ENCODE measurements at places on chromosomes 13 and 19. TPM values are rescaled to one million over a fixed set of nuclear protein-coding genes. Genes with fewer than 3 reads are reported as not detected.

The GZMM gene
- total RNA-seq, result not detected

The LYPD3 gene
- 0.17 TPM for total RNA-seq

The RFPL4AL1 gene
- not detected for total RNA-seq

The APOC4 gene
- total RNA-seq, result not detected

The ZNF835 gene
- total RNA-seq, result 1.2 TPM

The ZNF85 gene
- 1.5 TPM for total RNA-seq

The ZSCAN1 gene
- total RNA-seq, result not detected

The S1PR4 gene
- total RNA-seq, result not detected

The CCDC8 gene
- 34.2 TPM for total RNA-seq

The SHC2 gene
- 1.0 TPM for total RNA-seq

The SPATA13 gene
- 13.4 TPM for total RNA-seq

The ZNF296 gene
- total RNA-seq, result 0.17 TPM

The SYNE4 gene
- 0.50 TPM for total RNA-seq

All from smooth muscle cell of trachea (primary cell).